Cardiac fibroblast (primary cell): ENCODE measurements at places on chromosomes 2 and 18.

- no peak for DNase-seq
Observed at GRCh38 chr2:108074946-108075345, 88.6 kb downstream of the SLC5A7 start.

DNA sequence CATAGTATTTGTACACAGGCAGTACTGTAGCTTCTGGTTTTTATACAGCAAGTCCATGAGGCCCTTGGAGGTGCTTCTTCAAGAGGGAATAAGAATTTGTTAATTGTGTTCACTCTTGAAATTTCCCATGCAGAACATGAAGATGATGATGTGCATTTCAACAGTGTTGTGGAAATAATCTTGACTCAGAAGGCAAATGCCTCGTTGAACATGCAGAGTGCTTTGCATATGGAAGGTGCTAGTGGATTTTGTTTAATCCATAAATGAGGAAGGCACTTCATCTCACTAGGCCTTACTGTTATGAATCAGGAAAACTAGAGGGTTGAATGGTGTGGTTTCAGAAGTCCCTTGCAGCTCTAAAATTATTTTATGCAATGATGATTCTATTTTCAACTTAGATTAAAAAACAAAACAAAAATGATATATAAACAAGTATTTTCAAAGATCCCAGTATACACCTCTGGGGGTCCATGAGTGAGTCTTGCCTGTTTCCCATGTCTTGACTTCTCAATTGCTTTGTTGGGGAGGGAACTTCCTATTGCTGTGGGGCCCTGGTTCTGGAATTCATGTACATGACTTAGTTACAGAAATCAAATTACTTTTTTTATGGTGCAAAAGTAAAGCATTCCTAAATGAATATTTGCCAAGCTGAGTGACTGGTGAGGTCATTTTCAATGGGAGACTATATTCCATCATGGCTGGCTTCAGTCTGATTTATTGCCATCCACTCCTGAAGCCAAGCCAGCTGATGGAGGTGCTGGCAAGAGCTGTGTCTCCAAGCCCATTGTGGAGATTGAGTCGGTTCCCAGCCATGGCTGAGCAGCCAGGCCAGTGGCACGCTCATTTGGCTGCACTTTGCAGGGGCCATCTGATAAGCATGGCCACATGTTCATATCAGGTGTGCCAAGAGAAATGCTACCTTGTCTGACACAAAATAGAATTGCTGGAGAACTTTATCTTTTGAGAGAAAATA is 56.5 kb downstream of the MGAT5 start:
- DNase-seq: no peak

DNA sequence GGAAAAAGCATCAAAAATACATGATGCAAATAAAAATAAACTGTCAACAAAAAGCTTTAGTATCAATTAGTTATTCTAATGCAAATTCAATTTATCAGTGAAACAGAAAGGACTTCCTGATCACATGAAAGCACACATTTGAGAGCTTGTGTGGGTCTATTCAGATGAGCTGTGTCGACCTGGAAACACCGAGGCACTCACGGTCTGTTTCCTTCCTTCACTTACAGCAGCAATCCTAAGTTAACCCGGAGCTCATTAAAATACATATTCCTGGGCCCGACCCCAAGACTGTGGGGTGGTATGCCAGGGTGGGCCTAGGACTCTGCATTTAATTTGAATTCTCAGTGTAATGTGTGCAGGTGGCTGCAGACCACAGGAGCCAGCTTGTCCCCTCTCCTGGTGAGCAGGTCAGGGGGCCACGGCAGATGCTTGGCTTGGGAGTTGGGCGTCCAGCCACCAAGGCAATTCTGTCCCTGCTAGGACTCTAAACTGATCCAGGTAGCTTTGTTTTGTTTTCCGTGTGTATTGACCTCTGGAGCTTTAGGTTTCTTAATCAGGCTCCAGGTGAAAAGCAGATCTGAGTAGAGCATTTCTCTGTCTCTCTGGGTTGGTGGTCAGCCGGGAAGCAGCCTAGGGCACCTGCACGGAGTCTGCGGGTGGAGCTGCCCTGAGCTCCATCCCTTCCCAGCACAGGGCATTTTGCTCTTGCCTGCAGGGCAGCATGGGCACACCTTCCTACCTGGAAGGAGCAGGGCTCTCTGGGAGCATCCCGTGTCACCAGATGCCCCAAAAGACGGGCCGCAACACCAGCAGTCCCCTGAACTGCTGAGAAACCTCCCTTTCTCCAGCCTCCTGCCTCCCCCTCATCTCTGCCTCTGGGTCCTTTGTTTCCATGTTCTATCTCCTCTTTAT is 9.0 kb downstream of the MBP start:
- no peak for DNase-seq

DNA sequence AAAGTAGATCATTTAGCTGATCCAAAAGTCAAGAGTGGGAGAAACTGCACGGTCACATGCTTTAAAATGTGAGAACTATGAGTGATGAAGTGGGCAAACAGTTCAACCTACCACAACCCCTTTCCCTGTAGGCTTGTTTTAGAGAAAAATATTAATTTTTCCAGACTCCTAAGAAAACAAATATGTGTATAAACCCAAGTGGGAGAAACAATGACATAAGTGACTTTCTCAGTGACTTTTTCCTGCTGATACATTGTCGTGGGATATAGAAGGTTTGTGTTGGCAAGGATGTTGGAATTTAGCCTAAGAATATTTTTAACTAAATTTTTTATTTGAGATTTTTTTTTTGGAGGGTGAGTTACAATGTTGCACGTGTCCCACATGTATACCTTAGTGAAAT is 321.7 kb downstream of the FIGN start:
- no peak for DNase-seq

GRCh38 chr2:174445248-174445647 is 41.6 kb downstream of the GPR155 start:
- DNase-seq: peak; percentile 11

GRCh38 chr2:105741174-105741573 is 3.5 kb upstream of the NCK2 start:
- DNase-seq: no peak

DNA sequence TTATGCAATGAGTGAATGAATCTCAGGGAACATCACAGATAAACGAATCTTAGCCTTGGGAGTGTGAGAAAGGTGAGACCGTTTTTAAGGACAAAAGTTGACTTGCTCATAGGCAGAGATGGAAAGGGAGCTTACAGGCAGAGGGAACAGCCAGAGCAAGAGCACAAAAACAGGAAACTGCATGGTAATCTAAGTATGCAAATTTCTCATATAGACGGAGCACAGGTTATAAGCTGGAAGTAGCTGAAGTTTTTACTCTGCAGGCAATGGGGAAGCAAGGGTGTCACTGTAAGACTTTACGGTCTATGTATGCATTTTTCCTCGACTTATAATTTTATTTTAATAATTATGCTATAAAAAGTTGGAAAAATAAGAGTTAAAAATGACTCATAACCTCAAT is 44.8 kb upstream of the STRN start:
- DNase-seq: no peak
